Activated CD8-positive, alpha-beta memory T cell treated with anti-CD3 and anti-CD28 coated beads for 1 hour (primary cell): ENCODE measurements at places on chromosomes 7 and 10.

- DNase-seq = no peak
Observed at GRCh38 chr7:75631711-75632110, 107.0 kb downstream of the HIP1 start.

- no peak for DNase-seq
Observed at GRCh38 chr10:130062201-130062600, 48.4 kb downstream of the C10orf143 start.

- DNase-seq = no peak
Observed at GRCh38 chr7:122629412-122629953, 69.4 kb downstream of the RNF133 start.

GRCh38 chr10:111885046-111885445 lies 298.5 kb downstream of the GPAM start:
- DNase-seq = no peak

DNA sequence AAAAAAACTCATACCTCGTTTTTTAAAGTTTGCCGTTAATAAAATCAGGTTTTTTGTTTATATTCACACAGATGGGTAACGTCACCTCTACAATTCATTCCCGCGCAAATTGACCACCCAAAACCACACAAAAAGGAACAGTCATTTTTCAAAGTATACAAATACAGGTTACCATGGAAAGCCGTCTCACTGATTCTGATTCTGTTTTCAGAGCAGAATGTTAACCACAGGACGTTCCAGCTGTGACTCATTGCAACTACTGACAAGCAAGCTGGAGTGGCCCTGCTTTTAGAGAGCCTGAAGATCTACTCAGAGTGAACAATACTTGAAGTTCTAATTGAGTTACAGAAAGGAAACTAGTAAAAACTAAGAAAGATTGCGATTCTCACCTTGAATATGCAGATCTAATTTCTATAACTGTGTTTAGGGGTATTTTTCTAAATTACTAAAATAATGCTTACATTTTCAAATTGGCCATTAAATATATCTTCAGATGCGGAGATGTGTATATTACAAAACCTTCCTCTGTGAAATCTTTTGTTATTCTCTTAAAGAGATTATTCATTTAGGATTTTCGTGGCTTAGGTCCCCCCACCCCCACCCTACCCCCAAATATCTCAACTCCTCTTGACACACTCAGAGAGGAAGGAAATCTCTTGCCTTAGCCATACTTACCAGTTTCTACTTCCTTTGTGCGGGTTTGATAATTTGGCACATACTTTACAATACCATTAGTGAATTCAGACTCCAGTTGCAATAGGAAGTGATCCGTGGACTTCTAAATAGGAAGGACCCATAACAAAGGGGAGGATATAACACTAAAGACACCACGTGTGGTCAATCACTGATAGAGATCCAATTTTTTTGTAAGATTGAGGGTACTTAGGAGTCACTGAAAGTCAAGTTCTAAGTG lies 106.0 kb downstream of the CUBN start:
- DNase-seq = peak; percentile 48

DNA sequence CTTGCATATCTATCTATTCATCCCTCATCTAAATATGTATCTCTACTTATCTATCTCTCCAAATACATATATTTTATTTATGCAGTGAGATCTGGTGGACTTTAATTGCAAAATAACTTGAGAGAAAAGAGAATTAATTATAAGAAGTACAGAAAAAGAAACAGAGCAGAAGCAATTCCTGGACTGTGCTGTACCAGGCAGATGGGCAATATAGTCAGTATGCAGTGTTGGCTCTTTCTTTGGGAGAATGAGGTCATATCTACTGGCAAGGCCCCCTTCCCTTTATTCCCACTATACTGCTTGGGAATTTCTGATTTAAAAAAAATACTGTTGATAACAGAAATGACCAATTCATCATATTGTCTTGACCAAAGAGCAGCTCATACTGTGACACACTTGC lies 49.0 kb upstream of the TOMM7 start:
- DNase-seq = no peak

GRCh38 chr7:5419539-5420066 lies 4.0 kb downstream of the TNRC18 start:
- no peak for DNase-seq

DNA sequence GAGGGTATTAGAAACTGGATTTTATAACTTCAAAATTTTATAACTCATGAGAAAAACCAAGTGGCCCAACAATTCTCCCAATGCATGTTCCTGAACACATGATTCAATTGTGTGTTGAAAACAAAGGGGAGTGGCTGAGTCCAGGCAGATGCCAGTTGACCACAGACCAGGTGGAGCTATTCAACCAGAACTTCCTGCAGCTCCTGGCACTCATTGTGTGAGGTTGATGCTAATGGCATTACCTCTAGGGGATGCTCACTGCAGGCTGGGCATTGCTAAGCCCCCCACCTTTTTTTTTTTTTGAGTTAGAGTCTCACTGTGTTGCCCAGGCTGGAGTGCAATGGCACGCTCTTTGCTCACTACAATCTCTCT lies 20.3 kb downstream of the MYOF start:
- DNase-seq = no peak

DNA sequence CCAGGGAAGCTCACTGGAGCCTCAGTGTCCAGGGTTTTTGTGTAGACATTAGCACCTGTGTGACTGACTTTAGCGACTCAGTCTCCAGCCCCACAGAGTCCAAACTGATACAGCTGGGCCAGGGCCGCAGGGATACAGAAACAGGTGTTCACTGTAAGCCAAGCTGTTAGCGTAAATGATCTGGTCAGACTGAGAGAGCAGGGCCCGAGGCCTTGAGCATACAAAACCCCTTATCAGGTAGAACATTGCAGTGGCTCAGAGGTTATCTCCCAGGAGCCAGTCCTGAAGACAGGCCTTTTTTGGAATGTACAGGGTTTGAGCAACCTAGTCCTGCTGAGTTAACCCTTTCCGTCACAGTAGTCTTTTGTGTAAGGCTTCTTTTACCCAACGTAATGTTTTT lies 25.0 kb downstream of the LHPP start:
- no peak for DNase-seq

DNA sequence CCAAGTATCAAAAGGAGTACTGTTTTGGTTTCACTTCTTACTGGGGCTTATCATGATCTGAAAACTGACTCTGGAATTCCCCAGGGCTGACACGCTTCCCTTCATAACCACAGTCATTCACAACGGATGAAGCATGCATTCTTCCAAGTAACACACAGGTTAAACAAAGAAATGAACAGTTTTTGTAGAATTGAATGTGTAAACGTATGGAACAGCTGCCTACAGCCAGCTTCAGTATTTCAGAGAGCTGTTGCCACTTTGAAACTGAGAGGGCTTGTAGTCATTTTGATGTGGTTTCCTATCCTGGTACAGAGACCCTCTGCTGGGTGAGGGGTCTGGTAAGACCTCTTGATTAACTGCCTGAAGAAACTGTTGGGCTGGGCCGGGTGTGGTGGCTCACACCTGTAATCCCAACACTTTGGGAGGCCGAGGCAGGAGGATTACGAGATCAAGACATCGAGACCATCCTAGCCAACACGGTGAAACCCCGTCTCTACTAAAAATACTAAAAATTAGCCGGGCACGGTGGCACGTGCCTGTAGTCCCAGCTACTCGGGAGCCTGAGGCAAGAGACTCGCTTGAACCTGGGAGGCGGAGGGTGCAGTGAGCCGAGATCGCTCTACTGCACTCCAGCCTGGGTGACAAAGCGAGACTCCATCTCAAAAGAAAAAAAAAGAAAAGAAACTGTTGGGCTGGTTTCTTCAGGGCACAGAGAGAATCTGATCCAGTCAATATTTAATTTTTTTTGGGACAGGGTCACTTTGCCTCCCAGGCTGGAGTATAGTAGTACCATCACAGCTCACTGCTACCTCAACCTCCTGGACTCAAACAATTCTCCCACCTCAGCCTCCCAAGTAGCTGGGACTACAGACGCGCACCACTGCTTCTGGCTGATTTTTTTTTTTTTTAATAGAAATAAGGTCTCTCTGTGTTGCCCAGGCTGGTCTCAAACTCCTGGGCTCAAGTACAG lies 4.7 kb downstream of the NFE2L3 start:
- no peak for DNase-seq

GRCh38 chr10:93435621-93436397 lies 46.3 kb downstream of the MYOF start:
- no peak for DNase-seq

- no peak for DNase-seq
Observed at GRCh38 chr10:8056871-8057331, 2.4 kb downstream of the GATA3 start.

- DNase-seq = no peak
Observed at GRCh38 chr7:107506674-107507339, 37.0 kb downstream of the GPR22 start.

- DNase-seq = no peak
Observed at GRCh38 chr7:150403376-150404171, 24.4 kb downstream of the ZNF775 start.

DNA sequence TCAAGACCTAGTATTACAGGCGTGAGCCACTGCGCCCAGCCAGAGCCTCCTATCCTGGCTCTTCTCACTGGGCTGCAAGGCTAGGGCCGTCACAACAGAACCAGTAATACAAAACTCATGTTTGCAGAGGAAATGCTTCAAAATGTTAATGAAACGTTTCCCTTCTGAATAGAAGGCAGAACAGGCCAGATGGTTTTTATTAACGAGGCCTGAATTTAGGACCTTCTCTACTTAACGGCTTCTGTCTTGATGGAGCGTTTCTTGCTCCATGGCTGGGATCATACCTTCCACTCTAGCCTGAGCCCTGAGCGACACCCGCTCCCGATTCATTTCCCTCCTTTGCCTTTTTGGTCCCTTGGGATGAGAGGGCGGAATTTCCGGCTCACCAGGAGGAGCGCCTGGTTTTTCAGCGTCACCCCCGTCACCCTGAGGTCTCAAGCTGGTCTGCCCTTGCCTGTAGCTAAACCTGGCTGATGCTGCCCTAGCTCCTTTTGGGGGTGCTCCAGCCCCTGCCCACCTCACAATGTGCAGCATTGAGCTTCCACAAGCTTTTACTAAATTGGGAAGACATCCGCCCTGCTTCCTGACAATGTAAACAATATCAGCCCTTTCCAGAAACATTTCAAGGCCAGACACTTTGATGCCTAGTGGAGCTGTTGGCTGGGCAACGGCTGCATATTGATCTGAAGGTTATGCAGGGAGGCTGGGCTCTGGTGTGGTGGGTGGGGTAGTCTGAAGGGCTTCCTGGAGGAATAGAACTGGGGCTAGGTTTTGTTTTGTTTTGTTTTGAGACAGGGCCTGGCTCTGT lies 5.2 kb downstream of the CLIP2 start:
- no peak for DNase-seq

DNA sequence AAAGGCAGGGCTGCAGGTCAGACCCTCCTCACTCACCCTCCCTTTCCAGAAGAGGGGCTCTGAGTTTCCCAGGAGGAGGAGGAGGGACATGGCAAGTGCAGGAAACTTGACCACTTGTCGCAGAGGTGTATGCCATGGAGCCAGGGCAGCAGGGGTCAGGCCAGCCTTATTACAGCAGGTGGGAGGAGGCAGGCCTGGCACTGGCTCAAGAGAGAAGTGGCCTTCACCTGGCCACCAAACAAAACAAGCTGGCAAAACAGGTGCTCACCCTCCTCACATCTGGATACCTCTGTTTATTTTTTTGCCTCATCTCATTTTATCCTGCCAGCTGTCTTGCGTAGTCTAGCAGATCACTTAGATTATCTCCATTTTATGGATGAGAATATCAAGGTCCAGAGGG lies 12.5 kb downstream of the COL13A1 start:
- DNase-seq = no peak

GRCh38 chr7:142885311-142886230 lies at the start of gene TRPV6:
TRPV6 (minus strand) TSS chr7:142885745.
- DNase-seq = no peak

GRCh38 chr7:67604461-67605386 lies 608.1 kb downstream of the TYW1 start:
- no peak for DNase-seq

GRCh38 chr10:107517811-107518210 lies 353.3 kb upstream of the SORCS1 start:
- DNase-seq = no peak

GRCh38 chr7:21429786-21430574 lies 2.1 kb downstream of the SP4 start:
- no peak for DNase-seq

GRCh38 chr7:117385363-117386109 lies 41.8 kb downstream of the ASZ1 start:
- DNase-seq = no peak

DNA sequence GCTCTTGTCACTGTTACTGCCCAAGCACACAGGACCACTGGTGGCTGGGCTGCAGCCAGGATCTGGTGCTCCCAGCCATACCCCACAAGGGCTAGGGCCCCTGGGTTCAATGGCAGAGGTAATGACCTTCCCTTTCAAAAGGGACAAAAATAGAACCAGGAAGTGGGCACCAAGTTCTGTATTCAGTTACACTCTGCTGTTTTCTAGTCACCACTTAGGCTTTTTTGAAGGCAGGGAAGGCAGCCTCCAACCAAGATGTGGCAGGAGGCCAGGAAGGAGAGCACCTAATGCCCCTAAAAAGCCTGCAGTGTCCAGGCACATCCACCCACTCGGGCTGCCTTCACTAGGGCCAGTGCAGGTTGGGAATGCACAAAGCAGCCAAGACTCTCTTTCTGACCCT lies 47.8 kb downstream of the NOD1 start:
- no peak for DNase-seq

DNA sequence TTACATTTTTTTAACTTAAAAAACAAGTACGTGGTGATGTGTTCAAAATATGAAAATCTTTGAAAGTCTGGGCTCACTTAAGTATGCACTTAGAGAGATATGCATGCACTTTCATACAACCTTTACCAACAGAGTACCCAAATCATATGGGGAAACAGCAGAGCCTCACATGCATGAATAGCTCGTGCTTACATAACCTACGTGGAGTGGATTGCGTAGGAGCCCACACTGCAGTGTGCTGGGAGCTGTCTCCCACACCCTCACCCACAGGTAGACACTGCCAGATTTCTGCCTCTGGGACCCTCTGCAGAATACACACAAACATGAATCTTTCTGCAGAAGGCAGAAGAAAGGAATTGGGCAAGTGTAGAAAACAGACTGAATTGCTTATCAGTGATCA lies 581 bp downstream of the CLCN1 start:
- no peak for DNase-seq

- no peak for DNase-seq
Observed at GRCh38 chr10:122756656-122757055, 57.0 kb upstream of the C10orf120 start.

GRCh38 chr10:5105626-5106025 lies 11.4 kb downstream of the AKR1C3 start:
- no peak for DNase-seq

GRCh38 chr10:119769886-119770285 lies 44.0 kb downstream of the INPP5F start:
- DNase-seq = no peak

- DNase-seq = no peak
Observed at GRCh38 chr10:29806350-29806788, 171.6 kb upstream of the SVIL start.

DNA sequence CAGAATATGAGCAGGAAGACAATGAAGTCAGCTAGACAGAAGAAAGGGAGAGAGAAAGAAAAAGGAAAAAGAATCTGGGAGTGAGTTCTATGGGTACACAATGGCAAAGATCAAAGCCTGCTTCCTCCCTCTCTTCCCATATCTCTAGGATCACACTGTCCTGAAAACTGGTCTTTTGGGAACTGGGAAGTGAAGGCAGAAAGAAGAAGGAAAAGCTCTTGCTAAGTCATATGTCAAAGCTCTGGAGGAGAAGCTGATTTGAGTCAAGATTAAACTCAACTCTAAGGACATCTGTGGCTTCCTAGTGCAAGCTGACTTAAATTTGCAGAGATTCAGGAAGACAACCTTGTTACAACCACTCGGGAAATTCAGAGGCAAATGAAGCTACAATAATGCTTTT lies 147.5 kb downstream of the DOCK4 start:
- DNase-seq = no peak

- DNase-seq = no peak
Observed at GRCh38 chr10:95428701-95429100, 132.5 kb downstream of the SORBS1 start.
